ENCODE measurements at places on chromosomes 1 and 21.

DNA sequence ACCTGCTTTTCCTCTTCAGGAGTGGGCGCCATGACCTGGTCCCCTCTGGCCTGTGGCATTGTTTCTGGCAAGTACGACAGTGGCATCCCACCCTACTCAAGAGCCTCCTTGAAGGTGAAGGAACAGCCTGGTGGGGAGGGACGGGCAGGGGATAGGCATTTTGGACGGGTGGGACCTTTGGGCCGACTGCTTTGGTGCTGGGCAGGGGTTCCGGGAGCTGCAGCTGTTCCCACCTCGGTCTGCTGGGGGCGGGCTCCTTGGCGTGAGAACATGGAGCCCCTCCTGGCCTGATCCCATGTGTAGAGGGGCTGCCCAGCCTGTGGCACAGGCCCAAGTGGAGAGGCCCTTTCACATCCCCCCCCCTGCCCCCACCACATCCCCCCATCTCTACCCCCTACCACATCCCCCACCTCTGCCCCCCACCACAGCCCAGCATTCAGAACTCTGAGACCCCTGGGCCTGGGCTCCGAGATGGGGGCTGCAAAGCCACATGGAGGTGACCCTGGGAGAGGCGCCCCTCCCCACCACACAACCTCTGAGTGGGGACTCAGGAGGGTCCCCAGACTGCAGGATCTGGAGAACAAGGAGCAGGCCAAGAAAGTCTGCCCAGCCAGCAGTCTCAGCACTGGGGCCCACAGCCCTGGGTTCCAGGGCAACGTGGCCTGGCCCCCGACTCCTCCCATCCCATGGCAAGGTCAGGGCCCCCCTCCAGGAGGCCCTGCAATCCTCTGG lies 50.0 kb downstream of the KCNAB2 start:
- no peak for DNase-seq

GRCh38 chr1:62778208-62778607 lies 5.7 kb upstream of the ATG4C start:
- DNase-seq, result no peak

- no peak for DNase-seq
Observed at GRCh38 chr1:76291737-76292136, 217.2 kb downstream of the ST6GALNAC3 start.

- DNase-seq, result no peak
Observed at GRCh38 chr1:109579491-109579890, 31.1 kb downstream of the GNAI3 start.

DNA sequence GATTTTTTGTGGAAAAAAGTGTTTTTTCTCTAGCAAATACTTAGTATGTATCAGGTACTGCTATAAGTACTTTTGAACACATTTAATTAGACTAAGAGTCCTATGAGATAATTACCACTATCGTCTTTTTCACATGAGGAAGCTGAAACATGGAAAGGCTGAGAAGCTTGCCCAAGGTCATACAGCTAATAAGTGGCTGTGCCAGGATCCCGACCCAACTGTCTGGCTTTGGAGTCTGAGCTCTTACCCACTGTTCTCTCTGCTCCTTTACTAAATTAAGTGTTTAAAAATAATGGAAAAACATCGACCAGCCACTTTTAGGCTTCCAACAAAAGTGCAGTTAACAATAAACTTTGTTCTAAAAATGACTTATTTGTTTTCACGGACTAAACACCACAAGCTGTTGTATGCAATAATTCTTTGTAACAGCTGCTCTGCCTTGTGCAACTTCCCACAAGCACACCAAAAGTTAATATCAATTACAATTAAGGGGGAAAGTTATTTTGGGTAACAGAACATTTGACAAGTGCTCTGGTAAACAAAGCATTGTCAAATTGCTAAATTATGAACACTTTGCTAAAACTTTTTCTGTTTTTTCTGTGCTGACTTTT lies 75.7 kb downstream of the CRB1 start:
- DNase-seq, result no peak

DNA sequence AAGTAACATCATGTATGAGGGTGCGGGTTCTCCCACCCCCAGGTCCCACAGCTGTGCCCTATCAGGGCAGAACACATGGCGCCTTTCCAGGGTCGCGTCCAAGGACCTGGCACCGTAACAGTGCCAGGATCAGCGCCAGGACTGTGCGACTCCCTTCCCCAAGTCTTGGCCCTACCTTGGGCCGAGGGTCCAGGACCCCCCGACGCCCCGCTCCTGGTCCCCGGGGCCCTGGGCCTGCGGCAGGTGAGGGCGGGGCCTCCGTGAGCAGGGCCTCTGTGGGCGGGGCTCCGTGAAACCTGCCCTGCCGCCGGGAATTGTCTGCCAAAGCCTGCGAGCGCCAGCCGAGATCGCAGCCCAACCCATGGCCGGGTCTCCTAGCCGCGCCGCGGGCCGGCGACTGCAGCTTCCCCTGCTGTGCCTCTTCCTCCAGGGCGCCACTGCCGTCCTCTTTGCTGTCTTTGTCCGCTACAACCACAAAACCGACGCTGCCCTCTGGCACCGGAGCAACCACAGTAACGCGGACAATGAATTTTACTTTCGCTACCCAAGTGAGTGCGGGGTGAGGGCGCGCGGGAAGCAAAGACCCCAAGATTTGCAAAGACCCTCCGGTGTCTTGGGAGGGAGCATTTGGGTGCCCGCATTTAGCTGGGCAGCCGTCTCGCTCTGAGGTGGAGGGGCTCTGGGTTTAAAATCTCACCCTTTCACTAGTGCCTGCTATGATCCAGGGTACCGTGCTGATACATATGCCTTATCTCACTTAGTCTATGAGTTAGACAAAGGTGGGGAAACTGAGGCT lies at the start of gene RHBG:
RHBG (plus strand) TSS at position 323 of the 796 bp plus-strand sequence; CDS start at position 362, 39 bp downstream.
- DNase-seq, result no peak

GRCh38 chr1:232992227-232992626 lies 41.8 kb downstream of the NTPCR start:
- DNase-seq, result no peak

GRCh38 chr21:39923476-39923875 lies 56.2 kb downstream of the PCP4 start:
- DNase-seq, result no peak

DNA sequence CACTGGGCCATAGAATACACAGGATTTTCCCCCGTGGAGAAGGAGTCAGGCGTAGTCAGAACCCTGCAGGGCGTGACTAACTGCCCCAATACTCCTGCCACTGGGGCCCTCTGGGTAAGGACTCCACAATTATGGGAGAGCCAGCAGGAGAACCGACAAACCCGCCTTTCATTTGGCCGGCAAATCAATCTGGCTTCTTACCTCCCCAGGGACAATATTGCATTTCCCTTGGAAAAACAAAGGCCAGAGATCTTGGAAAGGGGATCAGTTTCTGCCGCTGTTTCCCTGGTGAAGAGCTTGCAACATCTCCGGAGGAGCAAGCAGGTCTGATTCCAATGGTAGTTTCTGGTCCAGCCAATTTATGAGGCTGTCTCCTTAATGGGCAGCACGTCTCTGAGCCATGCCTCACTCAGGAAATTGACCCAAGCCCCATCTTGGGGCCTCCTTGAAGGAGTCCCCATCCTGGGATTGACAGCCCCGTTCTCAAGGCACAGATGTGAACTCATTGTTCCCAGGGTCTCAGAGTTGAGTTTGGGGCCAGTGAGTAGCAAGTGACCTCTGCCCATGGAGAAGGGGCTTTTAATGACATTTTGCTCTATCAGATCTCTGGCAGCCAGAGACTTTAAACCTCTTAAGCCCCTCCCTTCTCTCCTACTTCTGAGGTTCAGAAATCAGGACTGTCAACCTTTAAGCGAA lies 4.3 kb downstream of the TRABD2B start:
- no peak for DNase-seq

DNA sequence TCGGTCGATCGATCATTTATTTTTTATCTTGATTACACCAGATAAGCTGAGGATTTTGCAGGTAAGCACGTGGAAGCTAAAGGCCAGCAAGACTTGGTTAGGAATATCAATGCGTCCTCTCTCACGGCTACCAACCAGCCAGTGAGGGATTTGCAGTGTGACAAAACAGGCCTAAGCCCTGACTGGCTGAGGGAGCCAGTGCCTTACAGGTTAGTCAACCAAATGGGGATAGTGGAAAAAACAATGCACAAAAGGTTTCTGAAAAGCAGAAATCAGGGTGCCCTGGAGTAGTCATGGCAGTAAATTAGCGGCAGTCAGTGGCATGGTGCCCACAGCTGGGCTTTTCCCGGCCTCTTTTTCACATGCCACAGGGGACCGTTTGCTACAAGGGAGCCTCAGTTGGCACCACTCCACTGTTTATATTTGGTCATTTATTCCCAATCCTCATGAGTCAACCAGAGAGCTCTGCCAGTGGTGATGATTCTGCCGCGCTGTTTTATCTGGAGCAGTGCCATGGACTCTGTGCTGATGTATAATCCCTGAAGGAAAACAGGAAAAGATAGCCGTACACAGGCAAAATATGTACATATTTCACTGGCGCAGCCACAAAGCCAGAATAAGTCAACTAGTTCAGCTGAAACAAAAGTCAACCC lies 167.6 kb downstream of the RHOU start:
- DNase-seq, result peak; percentile 88

GRCh38 chr1:66357478-66358197 lies 176.3 kb upstream of the SGIP1 start:
- DNase-seq, result no peak

DNA sequence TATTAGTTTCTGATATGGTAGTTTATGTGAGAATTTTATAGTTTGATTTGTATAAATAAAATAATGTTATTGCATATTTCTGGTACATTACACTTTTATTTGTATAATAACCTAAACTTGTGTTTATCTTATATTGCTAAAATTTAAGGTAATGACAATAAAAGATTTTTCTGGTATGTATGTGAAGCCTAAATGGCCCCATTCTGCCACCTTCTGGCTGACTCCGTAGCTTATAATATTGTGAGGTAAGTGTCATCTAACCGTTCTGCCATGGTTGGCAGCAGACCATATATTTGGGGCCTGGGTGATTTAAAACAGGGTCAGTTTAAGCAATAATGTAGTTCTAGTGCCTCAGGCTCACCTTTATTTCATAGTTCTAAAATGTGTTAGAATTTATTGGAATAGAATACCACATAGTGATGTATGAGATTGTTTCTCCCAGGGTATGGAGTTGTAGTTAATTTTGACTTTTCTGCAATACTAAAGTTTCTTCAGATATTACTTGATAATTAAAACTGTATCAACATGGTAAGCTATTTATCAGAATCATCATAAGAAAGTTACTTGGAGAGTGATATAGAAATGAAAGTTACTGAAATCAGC lies 21.2 kb upstream of the PRKACB start:
- peak; percentile 9 for DNase-seq

DNA sequence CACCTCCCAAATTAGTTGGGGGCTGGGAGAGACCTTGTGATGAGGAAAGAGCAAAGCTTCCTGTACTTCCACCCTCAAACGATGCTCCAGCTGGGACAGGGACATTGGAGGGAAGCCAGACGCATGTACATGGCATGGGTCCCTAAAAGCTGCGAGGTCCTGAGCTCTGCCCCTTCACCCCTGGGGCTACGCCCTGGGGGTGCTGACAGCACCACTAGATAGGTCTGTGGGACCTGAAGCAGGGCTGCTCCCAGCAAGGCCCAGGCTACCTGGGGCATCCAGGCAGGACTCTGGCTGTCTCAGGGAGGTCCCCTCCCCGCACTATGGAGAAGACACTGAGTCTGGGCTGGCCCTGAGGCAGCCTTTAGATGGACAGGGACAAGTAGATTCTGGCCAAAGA lies 83.4 kb downstream of the DMRTB1 start:
- no peak for DNase-seq

GRCh38 chr1:196980859-196981258 lies 3.5 kb downstream of the CFHR5 start:
- DNase-seq, result no peak

DNA sequence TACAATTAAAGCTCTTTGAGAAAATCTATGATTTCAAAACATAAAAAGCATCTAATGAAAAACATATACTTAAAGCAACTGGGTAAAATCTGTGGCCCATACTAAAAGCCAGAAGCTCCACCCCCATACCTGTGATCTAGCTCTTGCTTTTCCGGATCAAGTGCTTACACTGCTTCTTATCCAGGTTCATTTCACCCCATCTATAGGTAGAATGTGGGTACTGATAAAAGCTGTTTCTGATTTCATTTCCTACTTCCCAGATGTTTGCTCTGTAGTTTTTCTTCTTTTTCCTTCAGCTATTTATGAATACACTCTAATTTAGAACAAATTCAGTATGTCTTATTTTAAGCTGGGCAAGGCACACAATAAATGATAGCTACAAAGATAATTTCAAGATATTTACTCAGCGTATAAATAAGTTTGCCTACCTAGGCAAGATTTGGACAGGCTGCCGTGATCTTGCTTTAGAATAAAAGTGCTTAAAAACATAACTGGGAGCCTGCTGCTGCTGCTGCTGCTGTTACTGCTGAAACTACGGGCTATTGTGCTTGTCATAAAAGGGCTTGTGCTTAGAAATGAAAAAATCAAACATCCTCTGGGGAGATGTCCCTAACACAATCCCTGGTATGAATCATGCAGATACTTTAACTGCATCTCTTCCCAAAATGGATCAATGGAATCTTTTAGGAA lies 2.1 kb downstream of the SIPA1L2 start:
- DNase-seq, result peak; percentile 48

GRCh38 chr1:37682334-37682987 lies 9.9 kb upstream of the CDCA8 start:
- peak; percentile 53 for DNase-seq

- DNase-seq, result no peak
Observed at GRCh38 chr1:227712648-227713047, 22.5 kb downstream of the JMJD4 start.

GRCh38 chr21:44755227-44755626 lies 43.9 kb upstream of the TSPEAR start:
- no peak for DNase-seq

GRCh38 chr1:244451539-244451950 lies at the start of gene ADSS2:
Gene ADSS2, minus strand, starts transcription at chr1:244451909. Its CDS starts 92 bp downstream, at chr1:244451817.
- DNase-seq, result no peak

- DNase-seq, result no peak
Observed at GRCh38 chr21:46304955-46305354, 18.7 kb downstream of the C21orf58 start.

- peak; percentile 5 for DNase-seq
Observed at GRCh38 chr21:20998456-20998789, 214 bp downstream of the NCAM2 start.

DNA sequence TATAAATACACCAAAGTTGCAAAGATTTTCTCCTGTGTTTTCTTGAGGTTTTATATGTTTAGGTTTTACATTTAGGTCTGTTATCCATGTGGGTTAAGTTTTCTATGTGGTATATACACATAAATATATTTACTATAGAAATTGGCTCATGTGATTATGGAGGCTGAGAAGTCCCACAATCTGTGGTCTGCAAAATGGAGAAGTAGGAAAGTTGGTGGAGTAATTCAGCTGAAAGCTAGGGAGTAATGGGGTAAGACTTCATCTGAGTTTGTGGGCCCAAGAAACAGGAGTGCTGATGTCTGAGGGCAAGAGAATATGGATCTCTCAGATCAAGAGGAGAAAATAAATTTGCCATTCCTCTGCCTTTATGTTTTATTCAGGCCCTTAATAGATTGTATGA lies 146.0 kb downstream of the GPATCH2 start:
- DNase-seq, result no peak

DNA sequence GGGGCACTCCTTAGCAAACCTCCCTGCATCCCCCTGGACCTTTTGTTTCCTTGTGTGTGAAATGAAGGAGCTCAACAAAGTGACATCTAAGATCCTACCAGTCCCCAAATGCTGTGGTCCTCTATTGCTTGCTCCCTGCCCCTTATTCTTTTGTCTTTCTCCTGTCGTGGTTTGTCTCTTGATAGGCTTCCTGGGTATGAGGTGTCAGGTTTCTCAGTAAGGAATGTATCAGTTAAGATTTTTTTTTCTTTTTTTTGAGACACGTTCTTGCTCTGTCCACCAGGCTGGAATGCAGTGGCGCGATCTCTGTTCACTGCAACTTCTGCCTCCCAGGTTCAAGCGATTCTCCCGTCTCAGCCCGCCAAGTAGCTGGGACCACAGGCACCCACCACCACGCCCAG lies 16.8 kb downstream of the CNIH3 start:
- no peak for DNase-seq
